ENCODE measurements at places on chromosomes 6 and 20. TPM values are rescaled to one million over a fixed set of nuclear protein-coding genes. Genes with fewer than 3 reads are reported as not detected.

DNA sequence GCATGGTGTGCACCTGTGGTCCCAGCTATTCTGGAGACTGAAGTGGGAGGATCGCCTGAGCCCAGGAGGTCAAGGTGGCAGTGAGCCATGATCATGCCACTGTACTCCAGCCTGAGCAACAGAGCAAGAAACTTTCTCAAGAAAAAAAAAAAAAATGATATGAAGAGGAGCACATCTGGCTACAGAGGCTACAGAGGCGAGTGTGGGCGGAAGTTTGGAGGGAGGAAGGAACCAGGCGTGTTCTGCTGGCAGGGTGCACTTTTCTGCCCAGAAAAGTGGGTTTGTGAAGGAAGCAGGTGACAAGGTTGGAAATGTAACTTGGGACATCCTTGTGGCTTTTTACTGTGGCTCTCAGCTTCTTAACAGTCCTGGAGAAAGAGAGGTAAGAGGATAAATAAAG, 96.7 kb downstream of the SNX5 start:
- DNase-seq = no peak

The PTCHD4 gene
- 0.15 TPM for total RNA-seq

DNA sequence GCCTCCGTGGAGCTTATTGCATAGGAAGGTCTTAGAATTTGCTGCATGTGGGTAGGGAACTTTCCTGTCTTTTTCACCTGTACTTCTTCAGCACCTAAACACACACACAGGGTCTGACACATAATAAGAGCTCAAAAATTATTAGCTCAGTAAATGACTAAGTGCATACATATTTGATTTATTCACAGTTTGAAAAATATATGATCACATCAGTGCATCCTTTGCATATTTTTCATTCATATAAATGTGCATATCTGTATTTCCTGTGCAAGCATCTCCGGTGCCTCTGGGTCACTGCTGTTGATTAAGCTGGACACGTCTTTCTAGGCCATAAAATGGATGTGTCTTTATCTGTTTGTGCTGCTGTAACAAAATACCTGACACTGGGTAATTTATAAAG, 234.7 kb downstream of the UST start:
- no peak for DNase-seq

DNA sequence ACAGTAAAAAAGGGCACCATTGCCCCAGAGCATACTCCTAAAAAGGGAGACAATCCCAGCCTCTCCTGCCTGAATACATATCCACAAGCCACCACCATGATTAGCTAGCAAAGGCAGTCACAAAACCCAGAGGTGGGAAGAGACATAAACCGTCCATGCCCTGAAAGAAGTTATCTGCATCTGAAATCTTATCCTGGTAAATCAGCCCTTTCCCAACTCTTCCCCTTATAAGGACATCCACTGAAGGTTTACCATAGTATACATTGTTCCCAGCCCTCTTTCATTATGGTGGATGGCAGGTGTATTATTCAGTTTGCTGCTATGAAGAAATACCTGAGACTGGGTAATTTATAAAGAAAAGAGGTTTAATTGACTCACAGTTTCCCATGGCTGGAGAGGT, 95.2 kb downstream of the TBC1D7 start:
- DNase-seq = no peak

The TRIM26 gene
- total RNA-seq = 53.9 TPM

DNA sequence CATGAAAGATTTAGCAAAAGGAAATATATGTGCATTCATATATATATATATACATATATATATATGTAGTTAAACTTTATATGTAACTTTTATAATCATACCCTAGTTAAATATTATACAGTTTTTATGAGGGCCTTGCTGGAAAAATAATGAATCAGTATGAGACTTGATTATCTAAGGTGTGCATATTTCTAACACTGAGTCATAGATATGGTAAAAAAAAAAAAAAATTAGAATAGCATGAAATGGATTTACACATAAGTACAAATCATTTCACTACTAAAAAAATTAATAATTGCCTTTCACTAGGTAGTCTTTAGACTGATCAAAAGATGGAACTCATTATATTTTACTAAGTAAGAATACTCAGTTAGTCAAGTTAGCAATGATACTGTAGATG, 51.3 kb upstream of the DST start:
- no peak for DNase-seq

The SLC2A10 gene
- total RNA-seq = 28.6 TPM

- no peak for DNase-seq
These were observed 37.6 kb upstream of the CST5 start for GRCh38 chr20:23917024-23917725.

The FABP7 gene
- total RNA-seq = not detected

- no peak for DNase-seq
These were observed 36.1 kb upstream of the PTCHD4 start for GRCh38 chr6:48147051-48147450.

GRCh38 chr20:45344168-45344860, 3.9 kb downstream of the SDC4 start:
- peak; percentile 97 for DNase-seq

The LST1 gene
- total RNA-seq = 1.6 TPM

- no peak for DNase-seq
These were observed 117.3 kb upstream of the TNFAIP3 start for GRCh38 chr6:137749696-137750211.

DNA sequence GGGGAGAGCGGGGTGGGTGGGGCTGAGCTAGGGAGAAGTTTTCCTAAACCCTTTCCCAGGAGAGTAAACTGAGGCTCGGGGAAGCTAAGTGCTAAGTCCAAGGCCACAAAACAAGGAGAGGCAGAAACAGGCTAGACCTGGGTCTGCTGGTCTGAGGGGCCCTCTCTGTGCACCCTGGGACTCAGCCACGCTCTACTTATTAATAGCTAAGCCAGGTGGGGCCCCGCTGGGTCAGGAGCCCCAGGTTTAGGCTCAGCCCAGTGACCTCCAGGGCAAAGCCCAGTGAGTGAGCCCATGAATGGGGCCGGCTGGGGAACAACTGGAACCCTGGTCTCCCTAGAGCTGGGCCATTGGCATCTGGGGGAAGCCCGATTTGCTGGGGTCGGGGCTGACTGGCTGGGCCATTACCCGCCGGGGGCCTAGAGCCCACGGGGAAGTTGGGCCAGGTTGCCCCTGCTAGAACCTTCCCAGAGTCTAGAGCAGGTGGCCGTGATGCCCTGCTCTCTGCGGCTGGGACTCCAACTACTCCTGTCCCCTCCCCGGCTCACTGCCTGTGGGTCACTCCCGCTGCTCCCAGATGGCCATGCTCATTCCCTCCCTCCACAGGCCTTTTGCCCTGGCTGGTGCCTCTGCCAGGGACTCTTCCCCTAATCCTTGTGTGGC, 24.1 kb upstream of the NOL4L start:
- DNase-seq = no peak

The SLC23A2 gene
- total RNA-seq = 22.3 TPM

DNA sequence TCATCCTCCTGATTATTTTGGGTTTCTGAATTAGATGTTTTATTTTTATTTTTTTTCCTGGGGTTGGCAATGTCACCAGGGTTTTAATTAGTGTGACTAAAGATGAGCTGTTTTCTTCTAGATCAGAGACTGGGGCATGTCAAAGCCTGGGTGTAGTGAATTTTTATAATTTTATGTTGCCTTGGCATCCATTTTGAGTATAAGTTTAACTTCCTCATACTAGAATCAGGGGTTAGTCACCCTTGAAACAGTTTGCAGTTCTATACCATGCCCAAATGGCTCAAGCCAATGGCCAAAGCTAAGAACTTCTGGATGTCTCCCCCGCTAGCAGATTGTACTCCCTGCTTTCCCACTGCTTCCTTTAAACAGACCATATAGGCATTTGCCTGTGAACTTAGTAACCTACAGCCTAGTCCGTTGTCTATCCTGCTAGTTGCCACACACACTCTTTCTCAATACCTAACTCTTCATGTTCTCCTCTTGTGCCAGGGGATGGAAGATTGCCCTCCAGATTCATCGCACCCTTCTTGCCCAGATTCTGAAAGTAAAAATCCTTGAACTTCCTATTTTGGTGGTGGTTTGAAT, 54.5 kb downstream of the KIAA0408 start:
- DNase-seq = no peak

All from PC-9 (cell line).